ENCODE measurements at places on chromosomes 3 and 15. TPM values are rescaled to one million over a fixed set of nuclear protein-coding genes. Genes with fewer than 3 reads are reported as not detected.

The ARIH2 gene
- total RNA-seq, result 162 TPM

GRCh38 chr3:16884084-16884747 is 539 bp upstream of the PLCL2 start:
- H3K27ac ChIP-seq, result peak overlapping the region; percentile 82
- DNase-seq, result peak; percentile 84
- peak overlapping the region; percentile 98 for H3K4me3 ChIP-seq
- H3K36me3 ChIP-seq, result no peaks in the 10 kb centered on the region
- no peaks in the 10 kb centered on the region for H3K27me3 ChIP-seq

GRCh38 chr3:159829056-159829455 is 159.6 kb upstream of the IL12A start:
- H3K4me1 ChIP-seq, result peaks cover 7% of the 10 kb centered on the region
- no peak overlapping the region for H3K4me3 ChIP-seq
- no peak for DNase-seq

The XXYLT1 gene
- total RNA-seq, result 11.2 TPM

DNA sequence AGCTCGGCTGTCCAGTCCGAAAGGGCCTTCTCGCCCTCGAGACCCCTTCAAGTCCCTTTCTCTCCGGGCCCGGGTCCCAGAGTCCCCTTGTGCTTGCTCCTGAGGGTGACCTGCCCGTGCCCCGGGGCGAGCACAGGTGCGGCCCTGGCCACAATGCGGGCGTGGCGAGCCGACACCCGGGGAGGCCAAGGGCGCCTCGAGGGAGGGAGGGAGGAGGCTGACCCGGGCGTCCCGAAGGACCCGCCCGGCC is 810 bp upstream of the MEF2A start:
- H3K27me3 ChIP-seq, result no peaks in the 10 kb centered on the region
- H3K36me3 ChIP-seq, result no peaks in the 10 kb centered on the region
- H3K4me1 ChIP-seq, result peaks cover 37% of the 10 kb centered on the region
- no peak for DNase-seq
- peak overlapping the region; percentile 62 for H3K4me3 ChIP-seq

All from B cell (primary cell).